ENCODE measurements at places on chromosomes 2 and 18.

GRCh38 chr2:118169359-118170005 lies 81.2 kb downstream of the INSIG2 start:
- no peak for DNase-seq

- DNase-seq = peak; percentile 5
Observed at GRCh38 chr2:164314148-164314547, 307.1 kb downstream of the GRB14 start.

- DNase-seq = no peak
Observed at GRCh38 chr2:37614061-37614738, 57.2 kb downstream of the CDC42EP3 start.

GRCh38 chr2:117401582-117401981 lies 412.9 kb upstream of the DDX18 start:
- no peak for DNase-seq

GRCh38 chr2:73205611-73206010 lies 3.2 kb downstream of the NOTO start:
- no peak for DNase-seq

GRCh38 chr2:57549642-57550102 lies 496.9 kb upstream of the VRK2 start:
- no peak for DNase-seq

- DNase-seq = no peak
Observed at GRCh38 chr2:113977660-113978523, 88.0 kb downstream of the ACTR3 start.

DNA sequence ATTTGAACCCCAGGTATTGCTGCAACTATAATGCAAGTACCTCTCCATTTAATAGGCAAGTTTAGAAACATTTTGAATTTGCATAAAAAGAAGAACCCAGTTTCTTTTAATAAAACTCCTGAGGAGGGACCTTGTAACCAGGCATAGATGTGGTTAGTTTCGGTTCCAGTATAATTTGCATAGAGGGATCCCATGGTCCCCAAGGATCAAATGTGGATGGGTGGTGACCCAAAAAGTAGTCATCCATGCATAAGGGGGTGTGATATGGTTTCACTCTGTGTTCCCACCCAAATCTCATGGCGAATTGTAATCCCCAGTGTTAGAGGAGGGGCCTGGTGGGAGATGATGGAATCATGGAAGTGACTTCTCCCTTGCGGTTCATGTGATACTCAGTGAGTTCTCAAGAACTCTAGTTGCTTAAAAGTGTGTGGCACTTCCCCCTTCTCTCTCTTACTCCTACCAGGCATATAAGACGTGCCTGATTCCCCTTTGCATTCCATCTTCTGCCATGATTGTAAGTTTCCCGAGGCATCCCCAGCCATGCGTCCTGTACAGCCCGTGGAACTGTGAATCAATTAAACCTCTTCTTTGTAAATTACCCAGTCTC lies 40.2 kb upstream of the SKA1 start:
- DNase-seq = no peak

GRCh38 chr2:69931832-69932595 lies 17.1 kb downstream of the MXD1 start:
- DNase-seq = no peak

GRCh38 chr2:48982887-48983435 lies 171.4 kb downstream of the FSHR start:
- no peak for DNase-seq

- DNase-seq = no peak
Observed at GRCh38 chr2:222353993-222354392, 55.2 kb upstream of the PAX3 start.

DNA sequence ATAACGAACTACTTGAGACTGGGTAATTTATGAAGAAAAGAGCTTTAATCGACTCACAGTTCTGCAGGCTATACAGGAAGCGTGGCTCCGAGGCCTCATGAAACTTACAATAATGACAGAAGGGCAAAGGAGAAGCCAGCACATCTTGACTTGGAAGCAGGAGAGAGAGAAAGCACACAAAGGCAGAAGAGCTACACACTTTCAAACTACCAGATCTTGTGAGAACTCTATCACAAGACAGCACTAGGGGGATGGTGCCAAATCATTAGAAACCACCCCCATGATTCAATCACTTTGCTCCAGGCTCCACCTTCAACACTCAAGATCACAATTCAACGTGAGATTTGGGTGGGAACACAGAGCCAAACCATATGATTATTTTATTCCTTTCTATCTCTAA lies 655.9 kb upstream of the SYT4 start:
- no peak for DNase-seq

DNA sequence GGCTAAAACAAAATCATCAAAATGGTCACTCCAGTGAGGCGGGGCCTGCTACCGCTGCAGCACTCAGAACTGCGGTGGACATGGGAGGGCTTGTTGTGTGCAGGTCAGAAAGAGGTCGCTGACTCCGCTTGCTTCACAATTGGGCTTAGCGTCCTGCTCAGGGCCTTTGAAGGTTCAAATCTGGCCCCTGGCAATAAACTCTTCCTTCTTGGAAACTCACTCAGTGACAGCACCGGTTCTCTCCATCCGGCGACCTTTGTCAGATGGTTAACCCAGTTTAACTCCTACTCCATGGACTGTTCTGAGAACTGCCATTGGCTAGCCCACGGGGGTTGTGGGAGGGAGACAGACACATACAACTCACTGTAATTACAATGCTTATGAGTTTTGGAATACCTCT lies 29.0 kb upstream of the LAPTM4A start:
- DNase-seq = no peak

Data from brain pericyte (primary cell).